Melanocyte of skin (primary cell): ENCODE measurements at places on chromosomes 4 and X. TPM values are rescaled to one million over a fixed set of nuclear protein-coding genes. Genes with fewer than 3 reads are reported as not detected.

PCDH19 gene
- not detected in 2 replicates for total RNA-seq

L1CAM gene
- total RNA-seq, result 121 and 127 TPM in 2 replicates

C4orf36 gene
- 1.4 TPM in 1 of 2 replicates, not detected in the other for total RNA-seq

BBS7 gene
- 19.6 and 23.3 TPM in 2 replicates for total RNA-seq

MND1 gene
- total RNA-seq, result 18.4 and 18.6 TPM in 2 replicates
